ENCODE measurements at places on chromosomes 1 and 21.
A peak's percentile ranks its signal among the peaks of the same experiment; 100 is the strongest.

GRCh38 chr1:32263744-32264143 lies 12.7 kb downstream of the LCK start:
- no peak for DNase-seq

DNA sequence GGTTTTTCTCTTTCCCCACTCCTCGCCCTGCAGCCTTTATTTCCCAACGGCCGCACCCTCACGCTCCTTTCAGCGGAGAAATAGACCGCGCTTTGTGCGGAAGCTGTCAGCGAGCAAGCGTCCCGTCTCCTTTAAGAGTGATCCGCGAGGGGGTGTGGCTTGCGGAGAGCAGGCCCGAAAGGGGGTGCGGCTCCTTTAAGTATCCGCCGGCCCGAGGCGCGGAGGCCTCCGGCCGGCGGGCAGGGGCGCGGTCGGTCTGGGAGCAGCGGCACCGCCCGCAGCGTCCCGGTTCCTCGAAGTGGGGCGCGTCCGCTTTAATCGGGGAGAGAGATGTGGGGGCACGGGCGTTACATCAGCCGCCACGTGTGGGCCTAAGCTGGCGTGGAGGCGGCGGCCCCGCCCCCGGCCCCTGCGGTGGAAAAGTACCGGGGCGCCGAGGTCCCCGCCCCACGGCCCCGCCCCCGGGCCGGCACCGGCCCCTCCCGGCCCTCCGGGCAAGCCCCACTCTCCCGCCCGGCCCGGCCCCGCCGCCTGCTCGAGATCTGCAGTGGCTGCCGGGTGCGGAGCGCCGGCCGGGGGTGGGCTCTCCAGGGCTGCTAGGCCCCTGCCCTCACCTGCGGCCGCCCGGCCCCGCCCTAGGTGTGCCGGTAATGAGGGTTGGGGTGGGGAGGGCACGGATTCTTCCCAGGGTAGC lies 1.2 kb downstream of the SLC6A9 start:
- peak; percentile 75 for DNase-seq

DNA sequence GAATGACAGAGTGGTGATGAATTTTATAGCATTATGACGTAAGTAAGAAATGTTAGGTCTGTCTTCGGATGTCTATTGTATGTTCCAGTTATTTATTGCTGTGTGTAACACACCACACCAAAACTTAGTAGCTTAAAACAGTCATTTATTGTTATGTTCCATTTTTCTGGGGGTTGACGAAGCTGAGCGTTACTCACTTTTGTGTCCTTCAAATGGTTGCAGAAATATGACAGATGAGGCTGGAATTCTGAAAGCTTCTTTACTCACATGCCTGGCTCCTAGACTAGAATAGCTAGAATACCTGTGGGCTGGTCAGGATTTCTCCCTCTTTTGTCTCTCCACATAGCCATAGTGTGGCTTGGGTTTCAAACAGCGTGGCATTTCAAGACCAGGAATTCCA lies 62.1 kb upstream of the S1PR1 start:
- no peak for DNase-seq

DNA sequence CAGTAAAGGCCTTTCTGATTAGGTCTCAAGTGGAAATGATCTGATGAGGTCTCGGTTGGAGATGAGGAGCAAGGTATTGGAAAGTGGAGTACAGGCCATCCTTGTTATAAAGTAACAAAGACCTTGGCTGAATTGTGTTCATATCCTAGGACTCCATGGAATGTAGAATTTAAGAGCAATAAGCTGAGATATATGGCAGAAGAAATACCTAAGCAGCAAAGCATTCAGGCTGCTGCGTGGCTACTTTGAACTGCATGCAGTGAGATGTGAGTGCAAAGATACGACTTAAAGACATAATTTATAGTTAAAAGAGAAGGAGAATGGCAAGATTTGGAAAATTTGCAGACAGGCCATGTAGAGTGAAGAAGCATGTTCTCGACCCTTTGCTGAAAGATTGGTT lies 11.2 kb upstream of the XPR1 start:
- DNase-seq, result no peak

DNA sequence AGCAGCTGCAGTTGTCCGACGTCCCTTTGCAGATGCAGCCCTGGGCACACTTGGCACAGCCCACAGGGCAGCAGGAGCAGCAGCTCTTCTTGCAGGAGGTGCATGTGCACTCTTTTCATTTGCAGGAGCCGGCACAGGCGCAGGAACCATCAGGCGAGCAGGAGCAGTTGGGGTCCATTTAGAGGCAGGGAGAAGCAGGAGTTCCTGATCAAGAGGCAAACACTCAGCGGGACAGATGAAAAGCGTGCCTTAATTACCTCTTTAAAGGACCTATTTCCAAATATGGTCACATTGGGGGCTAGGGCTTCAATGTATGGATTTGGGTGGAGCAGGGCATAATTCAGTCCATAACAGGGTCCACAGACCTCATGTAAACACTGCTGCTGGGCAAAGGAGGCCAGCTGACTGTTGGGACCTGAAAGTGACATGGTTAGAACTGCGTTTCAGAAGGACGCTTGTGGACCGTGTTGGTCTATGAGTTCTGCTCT lies 4.3 kb upstream of the CPLANE2 start:
- no peak for DNase-seq

DNA sequence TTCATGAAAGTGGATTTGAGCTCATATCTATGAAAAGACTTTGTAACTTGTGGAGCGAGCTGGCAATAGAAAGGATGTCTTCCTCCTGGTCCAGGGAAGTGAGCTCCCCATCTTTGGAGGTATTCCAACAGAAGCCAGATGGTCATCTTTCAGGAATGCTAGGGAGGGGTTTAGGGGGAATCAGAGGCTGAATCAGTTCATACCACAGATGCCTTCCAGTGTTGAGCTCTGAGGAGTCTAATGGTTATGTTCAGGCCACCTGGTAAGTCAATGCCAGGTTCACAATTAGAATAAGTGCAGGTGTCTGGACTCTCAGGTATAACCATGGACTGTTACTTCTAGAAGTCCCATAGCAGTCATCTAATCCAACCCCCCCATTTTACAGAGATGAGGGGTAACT lies 119.1 kb downstream of the ACTL8 start:
- DNase-seq, result no peak

Measured in left renal pelvis (tissue), 4 donors.